ENCODE measurements at places on chromosomes 16 and 17. TPM values are rescaled to one million over a fixed set of nuclear protein-coding genes. Genes with fewer than 3 reads are reported as not detected.

Gene ACSM5
- 0.78 TPM for total RNA-seq

Gene SARM1
- total RNA-seq = 17.8 TPM

DNA sequence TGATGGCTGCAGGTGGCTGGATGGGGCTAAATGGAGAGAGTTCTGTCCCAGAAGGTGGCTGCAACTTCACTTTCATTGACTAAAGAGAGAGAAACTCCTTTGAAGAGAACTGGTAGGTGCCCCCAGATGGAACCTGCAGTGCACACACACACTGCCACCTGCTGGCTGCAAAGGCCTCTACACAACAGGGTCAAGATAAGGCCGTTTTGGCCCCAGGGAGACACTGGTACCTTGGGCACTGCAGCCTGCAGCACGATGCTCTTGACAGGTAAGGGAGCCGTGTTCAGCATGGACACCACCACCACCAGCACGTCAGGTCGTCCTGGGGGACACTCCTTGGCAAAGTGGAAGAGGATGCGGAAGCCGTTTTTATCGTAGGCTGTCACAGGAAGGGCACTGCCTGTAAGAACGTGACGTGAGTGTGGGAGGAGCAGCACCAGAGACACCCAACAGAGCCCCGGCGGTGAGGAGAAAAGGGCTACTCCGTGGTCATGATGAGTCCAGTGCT, 22.7 kb downstream of the GGA3 start:
- DNase-seq = peak; percentile 54

DNA sequence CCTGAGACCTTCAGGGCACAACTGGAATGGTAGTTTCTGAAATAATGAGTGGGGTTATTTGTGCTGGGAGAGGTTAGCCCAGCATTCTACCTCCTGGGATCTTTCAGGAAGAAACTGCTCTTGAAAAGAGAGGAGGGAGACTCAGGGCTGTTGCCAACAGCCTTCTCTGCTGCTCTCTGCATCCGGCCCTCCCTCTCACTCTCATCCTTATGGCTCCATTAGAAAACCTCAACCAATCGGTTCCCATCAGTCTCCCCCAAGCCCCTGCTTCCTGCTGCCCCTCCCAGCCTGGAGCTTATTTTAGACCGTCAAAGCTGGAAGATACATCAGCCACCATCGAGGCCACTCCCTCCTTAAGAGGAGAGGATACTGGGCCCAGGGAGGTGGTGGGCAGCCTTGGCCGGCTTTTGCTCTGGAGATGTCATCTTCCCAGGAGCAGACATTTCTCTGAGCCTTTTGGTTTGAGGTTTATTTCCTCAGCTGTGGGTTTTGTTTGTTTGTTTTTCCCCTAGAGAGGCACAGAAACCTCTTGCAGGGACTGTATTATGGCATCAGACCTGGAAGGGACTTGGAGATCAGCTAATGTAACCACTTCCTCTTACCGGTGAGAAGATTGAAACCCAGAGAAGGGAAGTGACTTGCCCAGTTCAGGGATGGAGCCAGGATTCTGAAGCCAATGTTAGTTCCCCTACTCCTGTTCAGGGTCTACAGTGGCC, 2.7 kb downstream of the MPRIP start:
- peak; percentile 30 for DNase-seq

DNA sequence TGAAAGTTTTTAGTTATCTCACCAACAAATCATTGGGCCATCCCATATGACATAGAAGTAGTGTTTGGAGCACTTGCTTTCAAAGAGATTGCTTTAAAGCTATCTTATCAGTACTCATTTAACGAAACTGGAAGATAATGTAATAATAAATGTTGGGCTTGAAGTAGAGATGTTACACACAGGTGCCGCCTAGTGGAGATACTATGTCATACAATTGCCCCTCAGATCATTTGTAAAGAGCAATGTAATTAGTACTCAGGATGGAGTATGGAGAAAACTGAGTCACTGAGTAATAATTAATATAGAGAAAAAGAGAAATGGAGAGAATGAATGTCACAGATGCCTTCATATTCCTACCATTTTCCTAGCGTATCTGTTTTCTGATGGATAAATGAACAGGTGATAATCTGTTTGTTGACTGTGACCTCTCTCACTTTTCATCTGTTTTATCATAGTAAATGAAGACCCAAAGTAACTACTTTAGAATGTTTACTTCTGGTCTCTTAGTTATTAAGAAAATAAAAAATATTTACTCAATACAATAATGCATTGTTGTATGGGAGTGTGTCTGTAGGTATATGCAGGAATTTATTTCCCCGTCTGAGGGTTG, 80.4 kb downstream of the EFCAB5 start:
- no peak for DNase-seq

DNA sequence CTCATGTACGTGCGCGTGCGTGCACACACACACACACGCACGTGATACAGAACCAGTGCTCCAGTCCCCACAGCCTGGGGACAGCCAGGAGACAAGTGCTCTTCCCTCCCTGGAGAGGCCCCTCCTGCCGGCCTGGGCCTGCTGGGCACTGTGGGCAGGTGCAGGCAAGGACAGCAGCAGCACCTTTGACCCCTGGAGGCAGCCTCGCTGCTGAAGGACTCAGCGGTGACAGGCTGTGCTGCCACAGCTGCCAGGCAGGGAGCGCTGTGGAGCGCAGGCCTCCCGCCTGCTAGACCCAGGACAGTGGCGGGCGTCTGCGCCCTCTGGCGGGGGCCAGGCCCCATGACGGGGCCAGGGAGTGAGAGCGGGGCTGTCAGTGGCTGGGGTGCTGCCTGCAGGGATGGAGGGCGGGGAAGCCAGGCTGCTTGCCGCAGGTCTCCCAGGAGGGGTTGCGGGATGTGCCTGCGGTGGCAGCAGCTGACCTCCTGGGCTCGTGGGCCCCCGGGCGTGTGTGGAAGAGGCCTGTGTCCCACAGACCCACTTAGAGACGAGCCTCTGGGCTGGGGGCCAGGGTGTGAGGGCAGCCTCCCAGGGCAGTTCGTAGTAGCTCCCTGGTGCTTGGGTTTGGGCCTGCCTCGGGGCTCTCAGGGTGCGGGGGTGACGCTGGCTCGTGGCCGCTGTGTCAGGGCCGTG, 63.5 kb upstream of the PVALEF start:
- DNase-seq = peak; percentile 66

DNA sequence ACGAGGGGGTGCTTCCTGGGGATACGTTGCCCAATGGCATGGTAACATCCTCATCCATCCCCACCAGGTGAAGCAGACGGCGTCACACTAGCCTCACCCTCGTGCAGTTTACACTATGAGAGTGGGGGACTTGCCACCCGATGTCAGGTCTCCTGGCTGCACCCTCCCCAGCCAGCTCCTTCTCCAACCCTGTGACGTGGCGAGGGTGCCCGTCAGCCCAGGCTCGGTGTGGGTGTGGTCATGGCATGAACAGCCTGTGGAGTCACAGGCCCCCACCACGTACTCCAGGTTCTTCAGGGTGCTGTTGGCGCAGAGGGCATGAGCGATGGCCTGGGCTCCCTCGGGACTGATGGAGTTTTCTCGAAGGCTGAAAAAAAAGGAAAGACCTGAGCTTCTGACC, 28.3 kb downstream of the NLRC3 start:
- DNase-seq = no peak

GRCh38 chr16:67372664-67373063, 20.6 kb downstream of the TPPP3 start:
- DNase-seq = no peak

DNA sequence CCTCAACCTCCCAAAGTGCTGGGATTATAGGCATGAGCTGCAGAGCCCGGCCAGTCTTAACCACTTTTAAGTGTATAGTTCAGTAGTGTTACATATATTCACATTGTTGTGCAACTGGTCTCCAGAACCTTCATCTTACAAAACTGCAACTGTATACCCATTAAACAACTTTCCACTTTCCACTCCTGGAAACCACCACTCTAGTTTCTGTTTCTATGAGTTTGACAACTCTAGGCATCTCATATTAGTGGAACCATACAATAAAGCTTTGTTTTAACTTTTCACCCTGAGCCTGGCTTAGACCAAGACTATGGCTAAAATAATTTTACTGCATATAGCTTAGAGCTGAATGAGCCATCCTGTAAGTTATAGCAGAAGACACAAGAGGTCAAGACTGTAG, 108.0 kb upstream of the GOT2 start:
- no peak for DNase-seq

DNA sequence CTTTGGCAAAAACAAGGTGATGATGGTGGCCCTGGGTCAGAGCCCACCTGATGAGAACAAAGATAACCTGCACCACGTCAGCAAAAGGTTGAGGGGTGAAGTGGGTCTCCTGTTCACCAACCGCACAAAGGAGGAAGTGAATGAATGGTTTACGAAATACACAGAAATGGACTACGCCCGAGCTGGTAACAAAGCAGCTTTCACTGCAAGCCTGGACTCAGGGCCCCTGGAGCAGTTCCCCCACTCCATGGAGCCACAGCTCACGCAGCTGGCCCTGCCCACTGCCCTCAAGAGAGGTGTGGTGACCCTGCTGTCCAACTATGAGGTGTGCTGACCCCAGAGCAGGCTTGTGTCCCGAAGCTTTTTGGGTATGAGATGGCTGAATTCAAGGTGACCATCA, 29.7 kb upstream of the DLX4 start:
- DNase-seq = no peak
